ENCODE measurements at places on chromosomes 4 and X.

DNA sequence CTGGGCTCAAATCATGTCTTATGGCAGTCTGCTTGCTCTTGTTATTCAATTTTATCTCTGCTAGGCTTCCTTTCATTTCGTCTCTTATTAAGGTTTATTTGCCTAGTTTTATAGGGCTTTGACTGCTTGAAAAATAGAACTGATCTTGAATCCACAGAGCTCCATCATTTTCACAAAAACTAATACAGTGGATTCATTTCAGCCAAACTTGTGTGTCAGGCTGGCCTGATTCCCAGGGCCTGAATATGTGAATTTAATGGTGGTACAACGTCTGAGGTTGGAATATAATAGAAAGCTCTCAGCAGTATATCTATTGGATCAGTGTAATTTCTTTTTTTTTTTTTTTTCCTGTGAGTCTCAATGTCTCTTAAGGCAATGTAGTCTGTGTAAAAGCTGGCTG, 123.3 kb downstream of the POU4F2 start:
- no peak for DNase-seq

DNA sequence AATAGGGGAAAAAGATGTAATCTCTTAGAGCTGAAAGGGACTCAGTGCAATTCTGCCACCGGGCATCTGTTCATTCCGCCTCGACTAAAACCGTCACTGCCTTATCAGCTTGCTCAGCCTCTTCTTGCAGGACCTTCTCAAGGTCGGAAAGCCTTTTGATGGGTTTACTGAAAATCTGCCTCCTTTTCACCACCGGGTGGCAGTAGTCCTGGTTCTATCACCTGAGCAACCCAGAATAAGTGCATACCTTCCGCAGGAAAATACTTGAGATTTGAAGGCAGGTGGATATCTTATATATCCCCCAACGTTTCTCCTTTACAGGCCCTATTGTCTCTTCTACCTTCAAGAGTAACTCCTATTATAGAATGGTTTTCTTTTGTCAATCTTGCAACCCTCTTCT, 103.4 kb upstream of the PAK3 start:
- peak; percentile 7 for DNase-seq

DNA sequence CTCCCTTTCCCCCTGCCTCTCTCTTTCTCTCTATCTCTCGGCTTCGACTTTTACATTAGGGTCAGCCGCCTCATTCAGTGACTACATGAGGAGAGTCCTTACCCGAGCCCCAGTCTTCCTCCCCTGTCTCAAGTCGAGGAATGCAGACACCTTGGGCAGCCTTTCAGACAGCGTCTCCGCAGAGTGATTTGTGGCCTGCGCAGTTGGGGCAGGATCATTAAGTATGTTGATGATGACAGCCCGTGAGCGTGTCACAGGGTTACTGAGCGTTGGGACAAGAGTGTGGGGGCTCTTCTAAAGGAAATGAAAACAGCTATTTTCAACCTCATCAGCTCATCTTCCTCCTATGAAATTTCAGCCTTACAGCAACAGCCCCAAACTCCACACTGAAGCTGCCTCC, 312.1 kb upstream of the GATB start:
- DNase-seq = no peak

GRCh38 chrX:27840881-27841280, 33.1 kb downstream of the MAGEB10 start:
- no peak for DNase-seq

DNA sequence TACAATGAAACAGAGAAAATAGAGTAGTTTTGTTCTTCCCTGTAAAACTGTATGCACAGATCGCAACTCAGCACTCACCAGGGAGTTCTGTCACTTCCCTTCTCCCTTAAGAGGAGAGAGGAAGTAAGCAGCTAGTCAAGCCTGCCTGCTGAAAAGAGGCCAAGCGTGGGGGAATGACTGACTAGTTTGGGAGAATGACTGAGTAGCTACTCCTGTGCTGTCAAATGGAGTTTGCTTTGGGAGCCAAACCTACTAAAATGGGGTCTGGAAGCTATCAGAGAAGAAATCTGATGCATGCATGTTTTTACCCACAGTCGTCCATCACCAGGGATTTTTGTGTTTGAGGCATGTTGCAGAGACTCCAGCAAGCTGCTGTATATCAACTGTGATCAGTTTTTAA, 54.6 kb upstream of the LHFPL1 start:
- DNase-seq = no peak

- no peak for DNase-seq
Observed at GRCh38 chr4:82758701-82759685, 39.6 kb downstream of the SCD5 start.

DNA sequence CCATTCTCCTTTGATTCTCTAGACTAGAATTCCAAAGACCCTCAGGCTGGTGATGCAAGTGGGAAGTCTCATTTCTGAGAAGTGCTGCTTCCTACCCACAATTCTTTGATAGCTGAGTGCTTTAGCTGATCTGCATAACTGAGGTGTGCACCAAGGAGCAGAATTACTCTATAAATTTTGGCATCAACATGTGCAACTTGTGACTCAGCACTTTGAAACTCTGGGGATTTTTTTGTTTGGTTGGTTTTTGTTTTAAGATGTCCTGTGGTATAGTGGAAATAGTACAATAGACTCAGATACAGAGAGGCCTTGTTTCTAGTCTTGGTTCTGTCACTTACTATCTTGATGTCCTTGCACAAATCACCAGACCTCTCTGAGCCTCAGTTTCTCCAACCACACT, 148.4 kb downstream of the AR start:
- no peak for DNase-seq

- DNase-seq = no peak
Observed at GRCh38 chr4:139802931-139803330, 137.3 kb downstream of the MGST2 start.

DNA sequence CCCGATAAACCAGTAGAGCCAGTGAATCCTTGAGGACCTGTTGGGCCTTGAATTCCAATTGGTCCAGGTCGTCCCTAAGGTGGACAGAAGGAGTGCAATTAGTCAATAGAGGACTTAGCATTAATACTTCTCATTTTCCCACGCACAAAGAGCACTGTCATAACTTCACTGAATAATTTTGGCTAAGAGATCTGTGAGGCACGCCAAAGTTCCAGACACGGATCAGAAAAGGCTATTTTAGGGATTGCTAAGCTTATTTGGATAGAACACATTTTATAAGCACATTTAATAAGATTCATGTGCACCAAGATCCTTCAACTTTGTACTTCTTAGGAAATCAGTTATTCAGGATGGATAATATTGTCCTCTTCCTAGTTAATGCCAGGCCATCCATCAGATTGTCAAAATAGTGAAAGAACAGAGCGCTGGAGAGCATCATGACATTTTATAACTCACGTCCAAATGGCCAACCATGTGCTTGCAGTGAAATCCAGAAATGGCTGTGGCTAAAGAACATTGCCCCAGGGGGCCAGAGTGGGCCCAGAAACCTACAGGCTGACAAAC, 129.8 kb downstream of the ATG4A start:
- no peak for DNase-seq

DNA sequence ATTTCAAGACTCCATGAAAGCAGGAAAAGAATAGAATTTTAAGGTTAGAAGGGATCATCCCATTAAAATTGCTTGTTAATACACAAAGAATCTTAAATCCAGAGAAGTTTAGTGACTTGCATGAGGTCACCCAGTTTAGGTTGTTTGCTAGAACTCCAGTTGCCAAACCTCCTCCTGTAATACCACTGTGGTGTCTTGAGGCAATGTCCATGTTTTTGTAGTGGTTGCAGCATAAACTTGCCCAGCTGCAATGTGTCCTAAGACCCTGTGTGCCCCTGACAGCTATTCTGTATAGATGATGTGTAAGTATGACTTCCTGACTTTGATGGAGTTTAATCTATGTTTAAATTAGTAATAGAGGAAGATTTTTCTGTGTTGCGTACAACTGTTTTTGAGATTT, 6.3 kb downstream of the SFRP2 start:
- DNase-seq = no peak

GRCh38 chrX:126064901-126065541, 101.1 kb downstream of the DCAF12L2 start:
- DNase-seq = no peak

- DNase-seq = peak; percentile 80
Observed at GRCh38 chrX:68693481-68694434, 46.3 kb downstream of the STARD8 start.
